ENCODE measurements at places on chromosomes 5 and 9.
A peak's percentile ranks its signal among the peaks of the same experiment; 100 is the strongest.

- H3K4me1 ChIP-seq = no peaks in the 10 kb centered on the region
- H3K27me3 ChIP-seq = no peaks in the 10 kb centered on the region
- DNase-seq = no peak
- H3K27ac ChIP-seq = no peak overlapping the region
- no peaks in the 10 kb centered on the region for H3K36me3 ChIP-seq
These were observed 204.9 kb downstream of the LRRC70 start for GRCh38 chr5:62783374-62784057.

GRCh38 chr5:1118738-1119137 is 6.9 kb upstream of the SLC12A7 start:
- H3K27me3 ChIP-seq = peaks cover 4% of the 10 kb centered on the region
- H3K4me1 ChIP-seq = no peaks in the 10 kb centered on the region
- no peaks in the 10 kb centered on the region for H3K36me3 ChIP-seq

- no peaks in the 10 kb centered on the region for H3K27me3 ChIP-seq
- H3K4me1 ChIP-seq = no peaks in the 10 kb centered on the region
- DNase-seq = no peak
- H3K4me3 ChIP-seq = no peak overlapping the region
- no peak overlapping the region for H3K27ac ChIP-seq
These were observed 103.3 kb downstream of the ZNF354C start for GRCh38 chr5:179163236-179164155.

DNA sequence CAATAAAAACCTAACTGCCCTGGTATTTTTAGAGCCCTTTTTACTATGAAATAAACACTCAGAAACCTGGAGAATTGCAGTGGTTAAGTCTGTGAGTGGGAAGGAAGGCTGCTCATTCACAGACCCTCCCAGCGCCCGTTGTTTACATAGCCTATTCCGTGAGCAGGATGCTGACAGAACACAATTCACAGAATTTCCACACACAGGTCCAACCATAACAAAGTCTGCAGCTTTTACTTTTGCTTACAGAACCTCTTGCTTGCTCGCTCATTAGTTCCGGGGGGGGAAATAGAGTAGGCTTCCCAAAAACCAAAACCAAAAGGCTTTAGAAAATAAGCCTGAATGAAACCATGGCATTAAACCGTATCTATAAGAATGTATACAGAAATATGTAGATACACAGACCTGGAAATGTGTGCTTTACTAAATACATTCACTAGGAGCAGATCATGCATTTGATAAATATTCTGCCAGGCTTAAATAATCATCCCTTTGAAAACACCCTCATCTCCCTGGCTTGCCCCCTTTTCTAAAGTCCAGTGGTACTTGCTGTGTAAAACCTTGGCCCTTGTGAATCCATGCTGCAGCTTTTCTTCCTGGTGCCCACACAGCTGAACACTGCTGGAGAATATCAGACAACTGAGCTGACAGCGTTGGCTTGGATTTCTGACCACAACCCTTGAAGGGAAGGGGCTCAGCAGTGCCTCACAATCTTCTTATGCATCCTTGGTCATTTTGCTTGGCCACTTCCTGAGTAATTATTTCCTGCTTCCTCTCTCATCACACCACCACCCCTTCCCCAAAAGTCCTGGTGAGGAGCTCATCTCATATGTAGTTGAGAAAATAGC is 128.0 kb downstream of the FANCC start:
- H3K27me3 ChIP-seq = no peaks in the 10 kb centered on the region
- H3K36me3 ChIP-seq = no peaks in the 10 kb centered on the region
- H3K4me3 ChIP-seq = no peak overlapping the region

DNA sequence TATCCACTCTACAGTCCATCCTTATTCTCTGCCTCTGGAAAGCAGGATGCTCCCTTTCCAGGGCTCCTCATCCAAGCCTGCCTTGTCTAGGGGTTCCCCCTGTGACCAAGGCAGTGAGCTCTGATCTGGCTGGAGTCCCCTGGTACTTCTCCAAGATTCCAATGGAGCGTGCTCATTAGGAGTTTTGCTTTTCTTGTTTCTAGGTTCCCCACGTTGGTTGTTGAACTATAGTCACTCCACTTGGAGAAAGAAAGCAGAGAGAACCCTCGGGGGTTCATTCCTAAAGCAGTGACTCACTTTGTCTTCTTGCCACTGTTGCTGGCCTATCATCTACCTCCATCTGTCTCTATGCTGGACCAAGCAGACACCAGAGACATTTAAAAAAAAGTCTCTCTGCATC is 192.6 kb downstream of the TLE4 start:
- H3K4me3 ChIP-seq = no peak overlapping the region
- H3K4me1 ChIP-seq = peaks cover 6% of the 10 kb centered on the region
- no peak overlapping the region for H3K27ac ChIP-seq
- H3K36me3 ChIP-seq = no peaks in the 10 kb centered on the region

DNA sequence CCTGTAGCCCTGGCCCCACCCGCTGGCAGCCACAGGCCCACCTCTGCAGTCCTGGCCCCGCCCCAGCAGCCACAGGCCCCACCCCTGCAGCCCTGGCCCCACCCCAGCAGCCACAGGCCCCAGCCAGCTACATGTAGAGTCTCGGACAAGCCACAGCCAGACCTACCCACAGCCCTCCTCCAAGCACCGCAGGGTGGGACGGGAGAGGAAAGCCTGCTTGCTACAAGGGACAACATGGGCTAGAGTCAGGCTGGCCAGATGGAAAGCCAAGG is 49.5 kb upstream of the SARDH start:
- H3K36me3 ChIP-seq = no peaks in the 10 kb centered on the region
- no peak overlapping the region for H3K27ac ChIP-seq
- no peaks in the 10 kb centered on the region for H3K27me3 ChIP-seq
- H3K4me3 ChIP-seq = no peak overlapping the region

GRCh38 chr5:80369521-80369920 is 38.3 kb upstream of the ZFYVE16 start:
- no peak for DNase-seq
- H3K4me3 ChIP-seq = no peak overlapping the region
- H3K27ac ChIP-seq = no peak overlapping the region
- no peaks in the 10 kb centered on the region for H3K27me3 ChIP-seq
- H3K36me3 ChIP-seq = no peaks in the 10 kb centered on the region

DNA sequence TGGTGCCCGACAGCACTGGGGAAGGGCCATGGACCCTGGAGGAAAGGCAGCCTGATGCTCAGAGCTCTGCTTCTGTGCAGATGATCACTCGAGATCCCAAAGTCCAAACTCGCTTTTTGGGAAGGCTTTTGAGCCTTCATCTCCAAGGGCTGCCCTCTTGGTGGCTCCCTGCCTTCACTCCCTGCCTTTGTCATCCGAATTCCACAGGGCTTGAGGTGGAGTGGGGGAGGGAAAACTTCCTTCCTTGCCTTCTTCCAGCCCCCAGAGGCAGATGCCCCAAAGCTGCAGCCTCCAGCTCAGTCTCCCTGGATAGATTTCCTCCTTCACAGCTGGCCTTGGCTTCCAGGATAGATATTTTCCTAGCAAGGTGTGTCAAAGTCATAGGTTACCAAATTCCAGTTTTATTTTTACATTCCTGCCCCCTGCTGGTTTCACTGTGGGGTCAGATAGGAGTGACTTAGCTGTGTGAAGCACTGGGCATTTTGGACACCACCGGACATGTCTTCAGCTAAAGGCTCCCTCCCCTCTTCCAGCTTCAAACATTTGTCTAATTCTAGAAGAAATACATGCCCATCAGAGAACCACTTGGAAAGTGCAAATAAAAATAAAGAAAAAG is 268.2 kb downstream of the HSPA4 start:
- no peaks in the 10 kb centered on the region for H3K4me1 ChIP-seq
- H3K27me3 ChIP-seq = 0 out of 2 replicates have a peak, but pooled peaks cover 6% of the 10 kb centered on the region
- no peak overlapping the region for H3K27ac ChIP-seq
- no peak for DNase-seq
- H3K4me3 ChIP-seq = no peak overlapping the region

DNA sequence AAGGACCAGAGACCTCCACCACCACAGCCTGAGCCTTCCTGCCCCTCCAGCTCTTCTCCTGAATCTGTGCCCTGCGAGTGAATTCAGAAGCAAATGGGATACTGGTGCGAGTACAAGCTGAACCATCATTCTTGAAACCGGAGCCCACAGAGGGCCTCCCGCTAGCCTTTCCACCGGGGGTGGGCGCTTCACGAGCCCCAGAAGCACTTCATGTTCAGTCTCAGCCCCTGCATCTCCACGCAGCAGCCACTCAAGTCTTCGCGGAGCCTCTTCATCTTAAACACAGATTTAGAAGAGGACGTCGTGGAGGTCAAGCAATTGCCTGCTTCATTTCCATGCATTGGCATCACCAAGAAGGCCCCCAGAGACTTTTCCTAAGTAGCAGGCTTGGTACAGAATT is 26.0 kb upstream of the OLFM1 start:
- peaks cover 6% of the 10 kb centered on the region for H3K27me3 ChIP-seq
- no peaks in the 10 kb centered on the region for H3K36me3 ChIP-seq

DNA sequence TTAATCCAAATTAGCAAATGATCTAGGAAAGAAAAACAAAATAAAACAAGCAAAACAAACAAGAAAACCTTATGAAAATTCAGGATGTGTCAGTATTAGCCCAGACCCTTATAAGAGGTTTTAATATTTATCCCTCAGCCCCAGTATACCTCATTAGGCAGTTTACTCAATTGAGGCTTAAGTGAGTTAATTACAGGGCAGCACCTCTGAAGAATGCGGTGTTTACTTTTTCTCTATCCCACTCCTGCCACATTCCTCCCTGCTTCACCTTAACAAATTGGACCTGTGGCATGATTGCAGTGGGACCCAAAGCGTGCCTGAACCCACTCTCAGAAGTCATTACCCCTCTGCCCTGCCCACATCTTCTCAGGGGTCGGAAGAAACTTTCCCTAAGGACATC is 67.1 kb downstream of the SIL1 start:
- peaks cover under 1% of the 10 kb centered on the region for H3K36me3 ChIP-seq
- H3K4me1 ChIP-seq = peaks cover 14% of the 10 kb centered on the region
- DNase-seq = no peak

DNA sequence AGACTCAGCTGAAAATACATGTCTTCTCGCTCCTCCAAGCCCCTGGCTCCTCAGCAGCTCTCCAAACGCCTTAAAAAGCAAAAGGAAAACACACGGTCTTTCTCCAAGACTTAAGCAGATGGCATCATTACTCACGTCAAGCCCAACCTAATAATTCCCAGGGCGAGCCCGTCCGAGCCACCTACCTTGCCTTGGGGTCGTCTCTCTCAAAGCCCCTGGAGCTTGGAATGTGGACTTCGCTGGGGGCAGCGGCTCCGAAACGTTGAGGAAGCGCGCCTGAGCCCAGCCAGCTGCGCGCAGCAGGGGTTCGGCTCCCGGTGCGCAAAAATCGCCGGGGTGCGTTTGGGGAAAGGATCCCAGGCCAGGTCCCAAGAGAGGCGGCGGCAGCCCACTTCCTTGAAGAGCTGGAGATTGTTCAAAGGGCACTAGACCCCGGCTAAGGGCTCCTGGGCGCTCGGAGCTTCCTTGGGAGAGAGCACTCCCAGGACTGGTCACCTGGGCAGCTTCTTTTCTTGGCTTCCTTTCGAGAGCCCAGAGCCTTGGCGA is 395 bp downstream of the DRD1 start:
- peaks cover 37% of the 10 kb centered on the region for H3K27me3 ChIP-seq
- no peaks in the 10 kb centered on the region for H3K36me3 ChIP-seq
- no peak overlapping the region for H3K4me3 ChIP-seq
- no peaks in the 10 kb centered on the region for H3K4me1 ChIP-seq

DNA sequence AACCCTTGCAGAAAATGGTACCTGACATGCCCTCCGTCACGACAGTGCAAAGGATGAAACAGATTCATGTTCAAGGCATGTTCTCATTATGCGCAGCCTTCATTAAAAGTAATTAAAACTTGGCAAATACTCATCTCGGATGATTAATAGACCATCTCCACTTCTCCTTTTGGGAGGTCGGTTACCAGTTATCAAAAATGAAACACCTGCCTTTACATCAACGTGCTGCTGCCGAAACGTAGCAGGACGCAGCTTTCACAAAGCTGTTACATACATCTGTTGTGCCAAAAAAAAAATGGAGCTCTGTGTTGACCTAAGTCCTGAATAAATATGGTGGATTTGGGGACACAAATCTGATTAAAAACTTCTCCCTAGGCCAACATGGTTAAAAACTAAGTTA is 75.7 kb downstream of the PTCH1 start:
- DNase-seq = no peak
- H3K4me1 ChIP-seq = no peaks in the 10 kb centered on the region
- no peak overlapping the region for H3K4me3 ChIP-seq

DNA sequence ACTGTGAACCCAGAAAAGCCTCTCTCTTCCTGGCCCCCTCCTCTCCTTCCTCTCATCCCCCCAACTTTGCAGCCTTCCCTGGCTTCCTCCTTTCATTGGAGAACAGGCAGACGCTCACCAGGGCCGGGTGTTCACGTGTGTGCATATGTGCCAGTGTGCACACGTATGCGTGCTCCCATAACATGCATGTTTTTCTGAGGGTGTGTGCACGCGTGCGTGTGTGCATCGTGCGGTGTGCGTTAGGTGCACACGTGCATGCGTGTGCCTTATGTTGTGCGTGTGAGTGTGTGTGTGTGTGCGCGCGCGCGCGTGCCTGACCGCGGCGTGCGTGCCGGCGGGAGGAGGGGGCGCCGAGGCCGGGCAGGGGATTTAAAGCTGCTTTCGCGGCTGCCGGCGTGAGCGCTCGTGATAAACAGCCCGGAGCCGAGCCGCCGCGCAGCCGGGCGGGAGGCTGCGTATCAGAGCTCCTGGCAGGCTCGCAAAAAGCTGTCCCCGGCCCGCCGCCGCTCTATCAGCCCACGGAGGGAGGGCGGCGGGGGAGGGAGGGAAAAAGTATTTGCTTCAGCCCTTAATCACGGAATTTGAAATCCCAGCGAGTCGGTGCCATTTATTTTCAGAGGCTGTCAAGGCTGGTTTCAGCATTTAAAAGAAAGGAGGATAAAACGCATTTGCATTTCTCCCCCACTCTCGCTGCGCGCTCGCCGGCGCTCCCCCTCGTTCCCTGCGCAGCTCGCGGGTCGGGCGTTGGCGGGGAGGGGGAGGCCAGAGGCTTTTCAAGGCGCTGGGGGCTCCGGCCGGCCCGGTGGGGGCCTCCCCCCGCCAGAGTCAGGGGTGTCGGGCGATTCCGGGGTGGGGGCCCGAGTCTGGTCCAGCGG is 183.9 kb downstream of the C9orf50 start:
- H3K4me3 ChIP-seq = peak overlapping the region; percentile 80
- H3K36me3 ChIP-seq = no peaks in the 10 kb centered on the region
- H3K4me1 ChIP-seq = no peaks in the 10 kb centered on the region
- H3K27ac ChIP-seq = no peak overlapping the region

GRCh38 chr5:85545129-85545528 is 1072.6 kb upstream of the COX7C start:
- H3K27ac ChIP-seq = no peak overlapping the region
- DNase-seq = no peak

DNA sequence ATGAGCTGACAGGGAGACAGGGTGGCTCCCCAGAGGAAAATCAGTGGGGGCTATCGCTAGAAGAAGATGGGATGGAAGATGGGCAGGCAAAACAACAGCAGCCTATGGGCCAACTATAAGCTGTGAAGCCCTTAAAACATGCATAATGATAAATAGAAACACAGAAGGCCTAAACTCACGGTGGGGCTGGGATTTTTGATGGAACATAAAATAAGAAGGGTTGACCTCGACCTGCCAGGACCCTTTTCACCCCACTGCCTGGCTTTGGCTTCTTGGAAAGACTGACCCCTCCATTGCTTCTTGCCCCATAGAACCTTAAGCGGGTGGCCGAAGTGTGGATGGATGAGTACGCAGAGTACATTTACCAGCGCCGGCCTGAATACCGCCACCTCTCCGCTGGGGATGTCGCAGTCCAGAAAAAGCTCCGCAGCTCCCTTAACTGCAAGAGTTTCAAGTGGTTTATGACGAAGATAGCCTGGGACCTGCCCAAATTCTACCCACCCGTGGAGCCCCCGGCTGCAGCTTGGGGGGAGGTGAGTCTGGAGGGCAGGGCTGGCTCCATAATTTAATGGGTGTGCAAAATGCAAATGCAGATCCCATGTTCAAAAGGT is 36.5 kb upstream of the SAP30L start:
- no peak overlapping the region for H3K27ac ChIP-seq
- H3K4me1 ChIP-seq = no peaks in the 10 kb centered on the region
- H3K27me3 ChIP-seq = no peaks in the 10 kb centered on the region
- no peak for DNase-seq
- no peak overlapping the region for H3K4me3 ChIP-seq
- H3K36me3 ChIP-seq = peaks cover 17% of the 10 kb centered on the region
